ENCODE measurements at places on chromosomes 3 and 15.

DNA sequence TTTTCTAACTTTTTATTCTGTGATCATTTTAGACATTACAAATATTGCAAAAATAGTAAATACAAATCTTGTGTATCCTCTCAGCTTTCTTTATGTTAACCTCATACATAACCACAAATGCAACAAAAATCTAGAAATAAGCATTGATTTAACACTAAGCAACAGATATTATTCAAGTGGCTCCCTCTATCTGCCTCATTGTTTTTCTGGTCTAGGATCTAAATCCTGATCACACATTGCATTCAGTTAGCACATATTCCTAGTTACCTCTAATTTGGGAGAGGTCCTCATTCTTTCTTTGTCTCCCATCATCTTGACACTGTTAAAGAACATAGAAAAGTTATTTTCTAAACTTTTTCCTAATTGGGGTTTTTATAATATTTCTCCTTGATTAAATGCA lies 1126.0 kb downstream of the ROBO2 start:
- no peak for DNase-seq

- no peak for DNase-seq
Observed at GRCh38 chr3:72261566-72262564, 476.9 kb upstream of the PROK2 start.

GRCh38 chr3:98980915-98981596 lies 79.6 kb upstream of the DCBLD2 start:
- no peak for DNase-seq

DNA sequence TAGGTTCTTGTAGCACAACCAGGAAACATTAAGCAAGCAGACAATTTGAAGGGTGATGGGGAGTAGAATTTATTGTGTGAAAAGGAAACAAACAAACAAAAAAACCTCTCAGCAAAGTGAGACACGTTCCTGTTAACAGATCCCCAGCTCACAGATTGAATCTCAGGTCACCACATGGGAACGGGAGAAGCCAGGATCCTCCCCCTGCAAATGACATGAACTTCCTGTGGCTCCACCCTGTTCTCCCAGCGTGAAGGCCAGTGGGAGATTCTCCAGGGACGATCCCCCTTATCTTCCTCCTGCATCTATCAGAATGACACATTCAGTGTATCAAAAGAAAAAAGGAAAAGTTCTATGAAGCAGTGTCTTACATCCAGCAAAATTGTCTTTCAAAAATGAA lies 1488.1 kb downstream of the OTOL1 start:
- no peak for DNase-seq

DNA sequence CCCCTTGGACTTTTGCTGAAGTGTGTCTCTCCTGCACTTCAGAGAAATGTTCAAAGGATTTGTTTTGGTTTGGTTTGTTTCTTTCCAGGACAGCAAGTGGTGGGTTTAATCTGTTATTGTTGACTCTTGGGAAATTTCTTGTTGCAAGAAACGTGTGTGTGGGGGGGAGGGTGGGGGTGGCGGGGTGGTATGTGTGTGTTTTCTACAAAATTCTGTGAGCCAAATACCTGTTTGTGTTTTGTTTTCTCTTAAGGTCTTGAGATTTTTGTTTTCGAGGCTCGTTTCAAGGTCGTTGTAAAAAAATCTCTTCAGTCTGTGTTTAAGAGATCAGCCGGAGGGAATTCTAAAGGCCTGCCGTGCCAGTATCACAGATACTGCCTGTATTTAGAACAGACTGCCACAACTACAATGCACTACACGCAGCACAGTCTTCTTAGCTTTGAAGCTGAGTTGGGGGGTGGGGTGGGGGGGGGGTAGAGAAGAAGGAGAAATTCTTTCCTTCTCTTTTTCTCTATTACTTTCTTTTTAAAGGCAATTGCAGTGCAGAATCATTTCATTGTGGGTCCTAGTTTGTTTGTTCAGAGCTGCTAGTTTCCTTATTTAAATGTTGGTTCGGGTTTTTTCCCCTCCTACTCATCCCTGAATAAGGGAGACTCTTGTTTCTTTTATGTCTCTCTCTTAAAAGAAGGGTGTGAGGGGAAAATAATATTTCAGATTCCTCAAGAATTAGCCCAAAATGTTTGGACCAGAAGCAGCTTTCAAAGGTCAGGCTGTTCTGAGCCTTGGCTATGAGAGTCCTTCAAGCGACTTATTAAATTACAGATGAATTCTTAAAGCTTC lies 1.4 kb upstream of the BCL6 start:
- no peak for DNase-seq

DNA sequence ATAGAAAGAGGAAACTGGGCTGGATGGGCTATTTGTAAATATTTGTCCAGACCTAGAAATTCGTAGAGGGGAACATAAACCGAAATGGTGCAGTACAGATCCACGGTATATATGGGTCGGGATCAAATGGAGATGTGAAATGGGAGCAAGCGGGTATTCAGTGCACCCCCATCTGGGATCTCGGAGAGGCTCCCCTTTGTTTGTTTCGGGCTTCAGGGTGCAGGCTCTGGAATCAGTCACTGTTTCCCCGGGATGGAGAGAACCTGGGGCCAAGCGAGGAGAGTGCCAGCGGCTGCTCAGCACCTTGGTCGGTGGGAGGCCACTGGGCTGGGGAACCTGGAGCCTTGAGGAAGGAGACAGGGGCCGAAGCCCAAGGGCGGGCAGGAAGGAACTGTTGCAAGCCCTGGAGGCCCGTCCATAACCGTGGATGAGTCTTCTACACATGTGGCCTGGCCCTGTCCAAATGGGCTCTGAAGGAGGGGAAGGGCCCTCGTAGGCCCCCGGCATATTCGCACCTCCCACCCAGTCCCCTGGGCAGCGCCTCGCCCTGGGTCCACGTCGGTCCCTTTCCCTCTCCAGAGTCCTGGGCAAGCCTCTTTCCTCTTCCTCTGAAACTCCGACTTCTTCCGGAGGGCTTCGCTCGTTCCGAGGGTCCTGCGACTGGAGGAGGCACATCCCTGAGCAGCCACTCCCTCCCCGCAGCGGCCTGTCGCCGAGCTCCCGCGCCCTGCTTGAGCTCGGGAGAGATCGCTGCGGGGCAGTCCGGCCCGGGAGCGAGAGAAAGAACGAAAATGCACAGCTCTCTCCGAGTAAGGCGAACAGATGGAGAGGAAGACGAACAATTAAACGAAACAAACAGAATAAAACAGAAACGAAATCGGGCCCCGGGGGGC lies 3.0 kb downstream of the ISL2 start:
- DNase-seq = no peak

DNA sequence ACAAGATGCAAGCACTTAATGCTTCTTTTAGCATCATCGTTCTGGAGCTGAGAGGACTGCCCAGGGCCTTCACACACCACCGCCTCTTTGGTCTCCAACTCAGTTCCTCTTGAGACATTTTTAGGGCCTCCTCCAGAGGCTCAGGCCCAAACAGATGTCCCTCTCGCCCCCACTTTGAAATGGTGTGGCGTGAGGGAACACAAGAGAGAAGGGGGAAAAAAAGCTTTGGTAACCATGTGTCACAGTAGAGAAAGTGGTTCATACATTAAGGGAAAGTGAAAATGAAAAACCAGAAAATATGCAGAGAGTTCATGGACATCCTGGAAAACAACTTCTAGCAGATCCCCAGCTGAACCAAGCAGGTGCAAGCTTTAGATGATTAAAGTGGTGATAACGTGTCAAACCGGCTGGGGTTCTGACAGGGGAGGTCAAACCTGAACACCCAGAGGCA lies 33.1 kb upstream of the FOXP1 start:
- no peak for DNase-seq

DNA sequence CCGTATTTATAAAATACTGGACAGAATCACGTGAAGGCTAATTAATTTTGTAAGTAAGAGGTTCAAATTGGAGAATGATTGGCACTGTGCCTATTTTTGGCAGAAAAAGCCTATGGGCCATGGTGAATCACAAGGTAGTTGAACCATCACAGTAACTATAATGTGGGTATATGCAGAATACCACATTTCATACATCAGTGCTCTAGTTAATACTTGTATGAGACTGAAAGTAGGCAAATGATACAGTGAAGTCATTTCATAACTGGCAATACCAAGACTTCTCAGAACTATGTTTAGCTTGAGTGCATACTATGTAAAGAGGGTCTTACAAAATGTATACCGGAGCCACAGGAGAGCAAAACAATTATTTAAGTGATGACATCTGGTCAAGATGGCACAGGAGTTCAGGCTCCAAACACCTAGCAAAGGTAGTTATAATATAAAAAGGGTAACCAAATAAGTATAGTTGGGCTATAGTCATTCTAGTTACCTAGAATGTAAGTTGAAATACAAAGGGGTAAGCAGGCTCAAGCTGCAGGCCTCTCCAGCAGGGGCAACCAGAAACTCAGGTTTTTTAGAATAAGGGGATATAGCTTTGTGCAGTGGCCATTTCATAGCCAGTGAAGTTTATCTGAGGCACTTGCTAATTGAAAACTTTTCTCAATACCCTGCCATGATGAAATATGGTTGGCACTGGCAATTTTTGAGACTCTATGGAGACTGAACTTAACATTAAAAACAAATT lies 19.1 kb downstream of the GPR160 start:
- no peak for DNase-seq

DNA sequence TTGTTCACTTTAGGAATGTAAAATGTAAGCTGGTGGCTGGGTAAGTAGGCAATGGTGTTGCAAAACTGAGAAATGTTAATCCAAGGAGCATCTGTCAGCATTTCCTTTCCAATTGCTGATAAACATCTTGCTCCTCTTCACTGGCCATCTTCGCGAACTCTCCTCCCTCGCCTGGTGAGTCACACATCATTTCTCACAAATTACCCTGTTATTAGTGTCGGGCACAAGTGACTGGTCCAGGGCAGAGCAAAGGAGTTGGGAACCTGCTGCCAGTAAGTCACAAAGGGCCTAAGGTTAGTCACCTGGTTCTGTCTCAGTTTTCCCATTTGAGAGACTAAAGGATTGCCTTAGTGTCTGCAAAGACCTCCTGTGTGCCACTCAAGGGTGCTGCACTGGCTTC lies 13.0 kb downstream of the CERS3 start:
- no peak for DNase-seq

- no peak for DNase-seq
Observed at GRCh38 chr15:85306946-85307686, 73.3 kb upstream of the AKAP13 start.

GRCh38 chr3:64856977-64857516 lies 169.2 kb upstream of the ADAMTS9 start:
- DNase-seq = no peak

GRCh38 chr3:56361731-56362130 lies 106.5 kb downstream of the ERC2 start:
- no peak for DNase-seq

DNA sequence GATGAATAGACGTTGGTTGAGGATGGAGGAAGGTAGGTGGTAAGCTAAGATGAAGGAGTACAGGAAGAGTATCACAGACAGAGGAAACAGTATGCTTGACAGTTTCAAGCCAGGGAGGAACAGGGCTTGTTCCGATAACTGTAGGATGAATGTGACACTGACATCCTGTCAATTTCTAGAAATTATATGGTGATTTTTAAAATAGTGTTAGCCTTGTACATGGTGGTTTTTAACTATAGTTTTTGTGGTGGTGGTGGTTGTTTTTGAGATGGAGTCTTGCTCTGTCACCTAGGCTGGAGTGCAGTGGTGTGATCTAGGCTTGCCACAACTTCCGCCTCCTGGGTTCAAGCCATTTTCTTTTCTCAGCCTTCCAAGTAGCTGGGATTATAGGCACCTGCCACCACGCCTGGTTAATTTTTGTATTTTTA lies 92.8 kb downstream of the FNDC3B start:
- no peak for DNase-seq

DNA sequence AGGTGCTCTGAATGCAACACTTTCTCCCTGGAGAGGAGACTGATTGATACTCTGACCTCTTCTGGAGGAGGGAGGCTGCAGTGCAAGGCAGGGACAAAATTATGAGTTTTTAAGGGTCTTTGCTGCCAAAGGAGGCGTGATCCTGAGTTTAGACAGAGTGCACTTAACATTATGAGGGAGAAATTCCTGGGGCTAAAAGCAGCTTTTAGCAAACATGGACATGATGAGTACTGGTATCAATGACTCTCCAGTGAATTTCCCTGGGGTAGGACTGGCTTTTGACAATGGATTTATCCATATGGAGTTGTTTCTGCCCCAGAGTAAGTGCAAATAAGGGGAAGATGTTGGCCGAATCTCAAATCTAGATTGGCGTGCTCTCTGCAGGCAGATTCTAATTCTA lies 133.1 kb downstream of the THSD4 start:
- DNase-seq = no peak

DNA sequence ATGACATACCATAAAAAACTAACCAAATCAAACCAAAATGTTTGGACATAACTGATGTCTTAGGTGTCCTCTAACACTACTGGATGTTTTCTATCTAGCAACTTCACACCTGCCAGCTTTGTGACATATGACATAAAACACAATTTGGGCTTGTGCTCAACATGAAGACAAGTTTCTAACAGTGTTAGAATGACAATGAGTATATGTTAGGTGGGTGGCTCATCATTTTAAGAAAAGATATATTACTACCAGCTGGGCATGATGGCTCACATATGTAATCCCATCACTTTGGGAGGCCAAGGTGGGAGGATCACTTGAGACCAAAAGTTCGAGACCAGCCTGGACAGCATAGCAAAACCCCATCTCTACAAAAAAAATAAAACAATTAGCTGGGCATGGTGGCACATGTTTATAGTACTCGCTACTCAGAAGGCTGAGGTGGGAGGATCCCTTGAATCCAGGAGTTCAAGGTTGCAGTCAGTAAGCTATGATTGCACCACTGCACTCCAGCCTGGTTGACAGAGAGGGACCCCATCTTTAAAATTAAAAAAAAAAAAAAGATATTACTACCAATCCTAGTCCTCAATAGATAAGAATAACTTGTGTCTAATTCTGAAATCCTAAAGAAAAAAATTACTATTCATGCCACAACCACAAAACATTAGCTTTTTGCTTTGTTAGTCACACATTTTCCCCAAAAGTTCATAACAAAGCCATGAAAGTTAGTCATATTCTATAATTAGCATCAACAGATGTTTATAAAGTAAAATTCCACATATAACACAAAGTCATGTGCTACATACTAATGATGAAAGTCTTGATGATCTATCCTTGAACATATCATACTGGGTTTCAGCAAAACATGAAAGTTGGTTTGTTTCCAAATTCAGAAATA lies 59.9 kb downstream of the LRRFIP2 start:
- DNase-seq = no peak

GRCh38 chr3:122794483-122794778 lies 438 bp upstream of the SLC49A4 start:
- no peak for DNase-seq

DNA sequence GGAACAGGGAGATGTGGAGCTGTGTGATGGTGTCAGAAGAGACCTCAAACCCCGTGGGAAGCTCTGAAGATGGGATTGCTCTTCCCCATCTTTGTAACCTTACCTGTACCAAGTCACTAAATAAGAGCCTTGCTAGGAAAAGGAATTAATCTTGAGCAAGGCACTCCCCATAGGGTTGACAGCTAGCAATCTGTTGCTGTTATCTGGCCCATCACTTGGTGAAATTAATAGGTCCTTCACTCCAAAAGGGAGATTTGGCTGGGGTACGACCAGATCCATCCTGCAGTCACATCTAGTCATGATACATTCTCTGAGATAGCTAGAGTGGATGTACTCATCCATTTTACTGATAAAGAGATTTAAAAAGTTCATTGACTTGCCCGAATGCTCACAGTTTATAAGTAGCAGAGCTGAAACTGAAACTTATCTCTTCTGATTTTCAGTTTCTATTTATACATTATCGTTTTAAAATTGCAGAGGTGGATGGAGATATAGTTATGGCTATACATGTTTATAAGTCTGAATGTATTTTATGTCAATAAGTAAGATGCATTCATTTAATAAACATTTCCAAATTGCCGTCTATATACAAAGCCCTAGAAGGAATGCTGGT lies 299.1 kb upstream of the MCTP2 start:
- DNase-seq = no peak

GRCh38 chr15:65336493-65337435 lies 32.3 kb downstream of the RNU5B-1 start:
- DNase-seq = no peak

- no peak for DNase-seq
Observed at GRCh38 chr3:177890359-177890683, 645.9 kb upstream of the KCNMB2 start.

All from LoVo (cell line).